Stimulated activated CD4-positive, alpha-beta T cell treated with anti-CD3 and anti-CD28 coated beads, Interleukin-1b, Interleukin-23, amount 100 ng/mL, for 1 hour (primary cell): ENCODE measurements at places on chromosomes 5 and 9.

GRCh38 chr5:174083056-174083827 is 37.7 kb downstream of the NSG2 start:
- DNase-seq, result no peak

DNA sequence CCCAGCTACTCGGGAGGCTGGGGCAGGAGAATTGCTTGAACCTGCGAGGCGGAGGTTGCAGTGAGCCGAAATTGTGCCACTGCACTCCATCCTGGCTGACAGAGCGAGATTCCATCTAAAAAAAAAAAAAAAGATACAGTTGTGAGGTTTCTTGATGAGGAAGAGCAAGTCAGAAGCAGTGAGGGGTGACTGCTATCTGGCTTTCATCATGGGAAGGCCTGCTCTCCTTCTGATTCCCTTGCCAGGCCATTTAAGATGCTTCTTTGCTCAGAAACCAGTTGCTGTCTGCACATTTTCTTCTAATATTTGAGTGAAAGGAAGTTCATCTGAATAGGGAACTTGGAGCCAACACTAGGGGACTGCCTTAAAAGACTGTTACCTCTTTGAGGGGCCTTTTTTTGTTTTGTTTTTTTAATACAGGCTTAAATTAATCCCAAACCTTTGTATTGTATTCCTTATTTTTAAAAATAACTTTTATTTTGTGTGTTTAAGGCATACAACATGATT is 201.9 kb downstream of the ARHGAP26 start:
- no peak for DNase-seq

GRCh38 chr9:34291023-34291422 is 38.0 kb downstream of the KIF24 start:
- no peak for DNase-seq

GRCh38 chr5:9047932-9048331 is 497.9 kb downstream of the SEMA5A start:
- no peak for DNase-seq

GRCh38 chr5:167634432-167634831 is 657.0 kb upstream of the WWC1 start:
- DNase-seq, result no peak

DNA sequence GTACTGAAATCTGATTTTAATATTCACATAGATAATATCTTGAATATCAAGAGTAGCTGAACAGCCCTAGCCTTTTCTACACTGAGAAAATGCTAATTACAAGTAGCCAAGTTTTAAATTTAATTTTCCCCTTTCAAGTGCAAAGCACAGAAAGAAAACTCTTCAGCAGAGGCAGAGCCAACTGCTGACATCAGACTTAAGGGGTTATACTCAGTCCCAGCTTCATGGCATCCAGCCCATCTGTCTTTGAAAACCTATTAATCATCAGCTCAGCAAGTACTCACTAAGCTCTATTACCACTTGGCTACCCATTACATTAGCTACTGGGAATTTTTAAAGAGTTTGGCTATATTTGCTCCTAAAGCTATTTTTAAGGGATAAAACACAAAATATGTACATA is 220.5 kb downstream of the SLC12A2 start:
- no peak for DNase-seq

DNA sequence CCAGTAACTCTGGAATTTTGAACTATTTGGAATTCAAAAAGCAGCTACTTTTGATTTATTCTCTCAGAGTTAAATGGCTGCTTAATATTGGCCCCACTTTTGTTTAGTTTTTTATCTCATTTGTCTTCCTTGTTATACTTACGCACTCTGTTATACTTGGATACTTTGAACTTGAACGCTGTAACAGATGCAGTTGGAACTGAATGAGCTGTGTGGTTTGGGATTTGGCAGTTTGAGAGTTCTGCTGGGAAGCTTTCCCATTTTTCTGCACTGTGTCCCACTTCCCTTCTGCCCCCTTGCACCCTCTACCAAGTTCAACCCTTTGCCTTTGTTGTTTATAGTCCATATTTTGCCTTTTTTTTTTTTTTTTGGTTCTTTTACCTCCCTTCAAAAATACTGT is 3.8 kb downstream of the RHOBTB3 start:
- no peak for DNase-seq

- no peak for DNase-seq
Observed at GRCh38 chr5:107184871-107185270, 485.9 kb downstream of the EFNA5 start.

DNA sequence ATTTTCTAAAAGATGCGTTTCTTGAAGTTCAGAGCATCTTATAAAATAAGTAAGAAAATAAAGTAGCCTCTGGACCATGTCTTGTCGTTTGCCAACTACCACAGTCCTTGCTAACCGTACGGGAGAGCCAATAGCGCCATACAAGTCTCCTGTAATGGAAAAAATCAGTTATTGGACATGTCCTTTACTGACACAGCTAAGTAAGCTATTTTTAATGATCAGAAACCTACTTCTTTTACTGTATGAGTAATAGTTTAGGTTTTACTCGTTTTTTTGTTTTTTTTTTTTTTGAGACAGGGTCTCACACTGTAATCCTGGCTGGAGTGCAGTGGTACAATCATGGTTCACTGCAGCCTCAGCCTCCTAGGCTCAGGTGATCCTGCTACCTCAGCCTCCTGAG is 37.7 kb upstream of the RAPGEF6 start:
- DNase-seq, result no peak

GRCh38 chr5:173793648-173794548 is 94.3 kb upstream of the CPEB4 start:
- no peak for DNase-seq

GRCh38 chr9:27090711-27091110 is 18.3 kb upstream of the TEK start:
- DNase-seq, result no peak

DNA sequence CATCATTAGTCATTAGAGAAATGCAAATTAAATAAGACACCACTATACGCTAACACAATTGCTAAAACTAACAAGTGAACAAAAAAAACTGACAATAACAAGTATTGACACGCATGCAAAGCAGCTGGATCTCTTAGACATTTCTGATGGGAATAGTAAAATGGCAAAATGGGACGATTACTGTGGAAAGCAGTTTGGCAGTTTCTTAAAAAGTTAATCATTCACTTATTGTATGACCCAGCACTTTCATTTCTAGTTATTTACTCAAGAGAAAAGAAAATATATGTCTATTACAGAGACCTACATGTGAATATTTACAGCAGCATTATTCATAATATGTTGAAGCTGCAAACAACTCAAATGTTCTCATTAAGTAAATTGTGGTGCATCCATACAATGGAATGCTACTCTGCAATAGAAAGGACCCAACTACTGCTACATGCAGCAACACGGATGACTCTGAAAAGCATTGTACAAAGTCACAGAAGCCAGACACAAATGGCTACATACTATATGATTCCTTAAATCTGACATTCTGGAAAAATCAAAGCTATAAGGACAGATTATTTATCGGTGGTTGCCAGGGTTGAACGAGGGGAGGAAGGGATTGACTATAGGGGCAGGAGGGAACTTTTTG is 96.8 kb upstream of the ITGA2 start:
- DNase-seq, result no peak

DNA sequence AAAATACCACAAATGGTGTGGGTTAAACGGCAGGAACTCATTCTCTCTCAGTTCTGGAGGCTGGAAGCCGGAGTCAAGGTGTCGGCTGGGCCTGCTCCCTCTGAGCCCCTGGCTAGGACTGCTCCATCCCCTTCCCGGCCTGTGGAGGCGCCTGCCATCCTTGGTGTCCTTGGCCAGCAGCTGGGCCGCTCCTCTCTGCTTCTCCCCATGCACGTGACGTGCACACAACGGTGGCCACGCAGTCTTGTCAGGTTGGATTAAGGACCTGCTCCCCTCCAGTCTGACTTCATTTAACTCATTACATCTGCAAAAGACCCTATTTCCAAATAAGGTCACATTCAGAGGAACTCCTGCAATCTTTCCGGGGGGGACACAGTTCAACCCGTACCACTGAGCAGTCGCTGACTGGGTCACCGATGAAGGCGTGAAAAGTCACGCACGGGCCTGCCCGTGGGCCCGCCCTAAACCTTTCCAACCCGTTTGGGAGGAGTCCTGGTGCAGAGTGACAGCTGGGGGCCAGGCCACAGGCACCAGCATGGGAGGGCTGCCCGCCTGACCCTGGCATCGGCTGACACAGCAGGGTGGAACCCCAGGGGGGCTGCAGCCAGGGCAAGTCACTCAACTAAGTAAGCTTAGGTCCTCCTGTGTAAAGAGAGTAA is 135.2 kb downstream of the COL23A1 start:
- no peak for DNase-seq

DNA sequence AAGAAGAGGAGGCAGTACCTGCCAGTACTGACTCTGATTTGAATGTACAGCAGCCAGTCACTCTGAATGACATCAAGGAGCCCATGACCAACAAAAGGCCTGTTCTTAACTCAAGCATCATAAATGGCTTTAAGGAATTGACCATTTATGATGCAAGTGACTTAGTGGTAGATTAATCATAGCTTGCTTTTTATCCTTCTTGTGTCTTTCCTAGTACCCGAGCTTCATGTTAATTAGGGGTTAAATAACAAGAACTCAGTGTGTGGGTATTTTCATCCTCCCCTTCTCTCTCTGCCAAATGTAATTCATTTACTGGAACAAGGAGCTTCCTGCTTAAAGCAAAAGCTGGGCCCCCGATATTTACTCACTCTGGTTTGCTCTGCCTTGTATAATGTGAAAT is 146.5 kb downstream of the UNC13B start:
- DNase-seq, result no peak

- no peak for DNase-seq
Observed at GRCh38 chr5:54620141-54620933, 102.8 kb downstream of the SNX18 start.

- no peak for DNase-seq
Observed at GRCh38 chr5:109669991-109670706, 19.6 kb upstream of the MAN2A1 start.

DNA sequence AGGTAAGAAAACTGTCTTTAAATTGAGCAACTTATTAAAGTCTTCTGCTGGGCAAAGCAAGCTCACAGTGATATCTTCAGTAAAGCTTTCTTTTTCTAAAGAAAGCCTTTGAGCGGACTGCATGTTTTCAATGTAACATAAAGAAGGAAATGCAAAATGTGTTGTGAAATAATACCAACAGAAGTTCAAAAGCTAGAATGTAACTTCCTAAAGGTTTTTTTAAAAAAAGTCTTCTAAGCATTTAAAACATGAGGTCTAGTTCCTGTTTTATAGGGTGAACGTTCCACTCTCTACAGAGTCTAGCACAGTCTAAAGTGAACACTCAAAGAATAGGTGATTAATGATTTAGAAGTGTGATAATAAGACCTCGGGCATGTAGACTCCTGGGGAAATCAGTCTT is 62.9 kb downstream of the DENND1A start:
- DNase-seq, result no peak

- DNase-seq, result no peak
Observed at GRCh38 chr5:136133222-136133921, 727 bp downstream of the SMAD5 start.

DNA sequence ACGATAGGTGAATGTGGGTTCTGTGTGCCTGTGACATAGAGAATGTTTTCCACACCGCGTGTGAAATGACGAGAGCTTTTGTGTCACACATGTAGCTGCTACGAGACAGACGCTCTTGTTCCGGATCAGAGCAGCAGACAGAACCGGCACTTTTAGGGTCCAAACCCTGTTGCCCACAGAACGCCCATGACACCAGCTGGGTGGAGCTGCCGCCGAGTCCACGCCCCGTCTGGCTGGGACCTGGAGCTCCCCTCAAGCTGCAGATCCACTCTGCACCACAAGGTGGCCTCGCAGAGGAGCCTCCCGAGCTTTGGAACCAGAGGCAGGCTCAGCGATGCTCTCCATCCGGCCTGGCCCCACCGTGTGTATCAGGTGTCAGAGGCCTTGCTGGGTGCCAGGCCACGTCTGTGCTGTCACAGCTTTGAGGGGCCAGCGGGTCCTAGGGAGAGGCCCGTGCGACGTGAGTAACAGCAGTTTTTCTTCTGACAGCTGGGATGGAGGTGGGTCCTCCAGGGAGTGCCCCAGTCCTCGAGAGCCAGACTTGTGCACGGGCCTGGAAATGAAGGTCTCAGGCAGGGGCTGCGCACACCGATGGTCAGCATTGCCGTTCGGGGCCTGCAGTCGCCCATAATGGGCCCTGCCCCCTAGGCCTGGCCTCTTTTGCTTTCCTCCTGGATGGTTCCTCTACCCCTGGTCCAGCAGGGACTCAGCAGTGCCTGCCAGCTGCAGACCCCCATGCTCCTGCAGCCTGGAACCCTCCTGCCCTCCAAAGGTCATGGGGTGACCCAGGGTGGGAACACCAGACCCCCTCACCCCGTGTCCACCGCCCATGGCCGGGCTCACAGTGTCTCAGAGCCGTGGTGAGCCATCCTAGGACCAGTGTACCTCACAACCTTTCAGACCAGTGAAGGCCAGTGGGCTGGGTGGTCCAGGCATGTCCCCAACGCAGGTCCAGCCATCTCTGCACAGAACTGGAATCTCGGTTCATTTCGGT is 2.5 kb upstream of the LRRC14B start:
- peak; percentile 68 for DNase-seq

- DNase-seq, result no peak
Observed at GRCh38 chr9:134314039-134314949, 12.0 kb upstream of the RXRA start.

- DNase-seq, result no peak
Observed at GRCh38 chr5:114412510-114413171, 50.8 kb downstream of the KCNN2 start.

DNA sequence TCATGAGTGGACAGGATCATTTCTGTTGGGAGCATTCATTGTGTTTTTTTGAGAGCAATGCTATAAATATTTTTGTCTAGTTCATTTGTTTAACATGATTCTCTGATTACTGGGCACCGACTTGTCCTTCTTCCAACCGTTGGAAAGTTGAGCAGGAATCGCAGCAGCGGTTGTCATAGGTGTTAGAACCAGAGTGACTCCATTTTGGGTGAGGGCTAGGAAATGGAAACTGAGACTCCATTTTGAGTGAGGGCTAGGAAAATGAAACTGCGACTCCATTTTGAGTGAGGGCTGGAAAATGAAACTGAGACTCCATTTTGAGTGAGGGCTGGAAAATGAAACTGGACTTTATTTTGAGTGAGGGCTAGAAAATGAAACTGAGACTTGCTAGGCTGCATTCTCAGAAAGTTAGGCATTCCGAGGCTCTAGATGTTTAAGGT is 100.6 kb downstream of the ICE1 start:
- no peak for DNase-seq

GRCh38 chr9:3200331-3200774 is 325.4 kb downstream of the RFX3 start:
- DNase-seq, result no peak

DNA sequence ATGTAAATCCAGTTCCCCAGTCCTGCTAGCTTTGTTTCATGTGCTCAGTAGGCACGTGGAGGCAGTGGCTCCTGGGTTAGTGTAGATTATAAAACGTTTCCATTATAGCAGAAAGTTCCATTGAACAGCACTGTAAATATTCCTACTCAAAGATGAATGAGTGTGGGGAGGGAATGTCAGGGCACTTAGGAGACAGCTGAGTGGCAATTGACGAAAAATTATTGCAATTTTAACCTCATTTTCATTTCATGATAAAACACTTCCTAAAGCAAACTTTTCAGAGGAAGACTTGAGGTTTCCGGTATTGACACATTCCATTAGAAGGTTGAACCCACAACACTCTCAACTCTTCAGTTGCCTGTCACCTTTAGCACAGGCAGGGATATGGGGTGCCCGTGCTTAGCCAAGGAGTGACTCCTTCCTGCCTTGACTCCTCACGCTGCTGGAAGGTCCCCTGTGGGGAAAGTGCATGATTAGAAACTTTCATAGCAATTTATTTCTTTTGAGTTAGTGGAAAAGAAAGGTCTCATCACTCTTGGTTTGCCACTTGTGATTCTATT is 41.2 kb downstream of the SLC46A2 start:
- no peak for DNase-seq
